ENCODE measurements at places on chromosomes 5 and 9.

GRCh38 chr5:111153483-111153882, 61.3 kb downstream of the WDR36 start:
- no peak for DNase-seq

DNA sequence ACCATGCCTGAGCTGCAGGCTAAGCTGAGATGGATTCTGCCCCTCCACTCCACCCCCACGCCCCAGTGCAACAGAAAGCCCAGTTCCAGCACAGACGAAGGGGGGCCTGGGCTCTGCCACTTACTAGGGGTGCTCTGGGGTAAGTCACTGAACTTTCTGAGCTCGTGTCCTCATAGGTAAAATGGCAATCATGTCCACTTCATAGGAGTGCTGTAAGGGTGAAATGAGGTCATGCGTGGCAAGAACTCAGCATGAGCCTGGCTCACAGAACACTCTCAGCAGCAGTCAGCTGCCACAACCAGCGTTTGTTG, 8.4 kb upstream of the PSD2 start:
- DNase-seq: no peak

- DNase-seq: no peak
These were observed 18.5 kb upstream of the TOR2A start for GRCh38 chr9:127753622-127754021.

- no peak for DNase-seq
These were observed 92.7 kb upstream of the CACNA1B start for GRCh38 chr9:137784641-137785513.

GRCh38 chr9:6984941-6985578, 227.3 kb downstream of the KDM4C start:
- DNase-seq: no peak

- DNase-seq: no peak
These were observed 3.6 kb upstream of the DPH7 start for GRCh38 chr9:137582286-137582860.

DNA sequence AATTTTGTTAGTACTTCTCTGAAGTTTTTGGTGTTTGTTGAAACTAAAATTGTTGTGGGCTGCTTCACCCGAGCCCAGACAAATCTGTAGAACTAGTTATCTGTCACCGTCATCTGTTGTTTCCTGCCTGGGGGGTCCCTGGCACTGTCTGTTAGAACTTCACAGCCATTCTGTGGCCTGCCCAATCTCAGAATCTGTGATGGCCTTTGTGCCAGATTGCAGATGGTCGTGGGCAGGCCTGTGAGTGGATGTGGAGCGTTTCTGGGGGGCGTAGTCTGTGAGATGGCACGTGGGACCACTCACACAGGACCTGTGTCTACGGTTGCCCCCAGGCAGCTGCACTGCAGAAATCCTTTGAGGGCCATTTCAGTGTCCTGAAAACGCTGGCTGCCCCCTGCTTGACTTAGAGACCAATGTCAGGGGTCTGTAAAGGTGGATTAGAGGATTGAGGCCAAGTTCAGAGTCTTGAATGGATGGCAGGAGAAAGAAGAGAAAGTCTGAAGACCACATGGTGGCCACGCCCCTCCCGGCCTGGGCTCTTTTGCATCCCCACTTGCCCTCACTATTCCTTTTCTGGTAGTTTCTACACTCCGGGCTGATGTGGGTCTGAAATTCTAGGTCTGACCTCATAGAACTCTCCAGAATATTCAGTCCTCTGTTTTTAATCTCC, 38.3 kb downstream of the TRIO start:
- DNase-seq: no peak

DNA sequence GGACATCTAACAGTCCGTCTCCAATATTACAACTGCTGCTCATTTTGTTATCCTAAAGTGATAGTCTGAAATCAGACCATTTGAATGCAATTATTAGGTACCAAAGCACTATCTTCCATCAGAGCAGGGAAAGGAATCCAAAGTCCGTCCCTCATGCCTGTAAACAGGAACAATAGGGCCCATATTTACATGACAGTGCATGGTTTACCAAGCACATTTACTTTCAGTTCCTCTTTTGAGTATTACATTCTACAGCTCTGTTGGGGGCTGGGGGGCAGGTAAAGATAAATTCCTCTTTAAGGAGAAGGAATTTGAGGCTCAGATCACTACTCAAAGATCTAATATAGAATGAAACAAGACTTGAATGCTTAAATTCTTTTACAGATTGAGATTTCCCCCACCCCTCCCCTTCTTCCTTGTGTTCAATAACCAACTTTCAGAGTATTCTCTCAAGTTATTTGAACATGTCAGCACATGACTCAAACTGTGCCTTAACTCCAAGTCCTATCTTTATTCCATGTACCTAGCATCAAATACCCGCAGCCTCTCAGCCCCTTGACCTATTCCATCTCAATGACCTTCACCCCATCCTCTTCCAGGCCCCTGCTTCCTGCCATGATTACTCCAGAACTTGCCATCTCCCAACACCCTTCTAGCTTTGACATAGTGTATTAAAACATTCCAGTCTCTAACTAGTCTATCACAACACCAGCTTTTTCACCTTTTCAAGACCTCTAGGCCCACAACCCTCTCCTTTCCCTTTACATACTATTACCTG, 71.0 kb downstream of the BRINP1 start:
- DNase-seq: no peak

- no peak for DNase-seq
These were observed 24.3 kb upstream of the GDA start for GRCh38 chr9:72124947-72125346.

GRCh38 chr5:156641686-156642085, 208.4 kb upstream of the PPP1R2B start:
- DNase-seq: no peak

- no peak for DNase-seq
These were observed 60.7 kb downstream of the TAF11L14 start for GRCh38 chr5:17694914-17695313.

- DNase-seq: no peak
These were observed 118.7 kb upstream of the PUM3 start for GRCh38 chr9:2962471-2963172.

- DNase-seq: no peak
These were observed 29.1 kb upstream of the BNC2 start for GRCh38 chr9:16899606-16900005.

DNA sequence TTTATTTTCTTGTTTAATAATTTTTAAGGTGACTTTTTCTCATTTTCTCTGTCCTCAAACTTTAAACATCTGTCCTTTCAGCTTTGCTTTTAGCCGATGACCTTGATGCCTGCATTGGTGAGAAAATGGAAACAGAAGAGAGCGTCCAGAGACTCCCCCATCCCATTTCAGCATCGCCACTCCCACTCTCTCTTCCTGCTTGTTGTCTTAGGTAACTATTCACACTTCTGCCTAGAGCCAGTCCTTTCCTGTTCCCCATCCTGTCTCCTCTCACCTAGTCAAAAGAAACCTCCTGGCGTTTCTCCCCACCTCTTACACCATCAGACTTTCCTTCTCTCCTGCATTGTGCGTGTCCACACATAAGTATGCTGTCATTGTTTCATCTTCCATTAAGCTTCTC, 124.6 kb downstream of the MAST4 start:
- no peak for DNase-seq

- DNase-seq: no peak
These were observed 18.6 kb downstream of the CTNNAL1 start for GRCh38 chr9:108994695-108995094.

DNA sequence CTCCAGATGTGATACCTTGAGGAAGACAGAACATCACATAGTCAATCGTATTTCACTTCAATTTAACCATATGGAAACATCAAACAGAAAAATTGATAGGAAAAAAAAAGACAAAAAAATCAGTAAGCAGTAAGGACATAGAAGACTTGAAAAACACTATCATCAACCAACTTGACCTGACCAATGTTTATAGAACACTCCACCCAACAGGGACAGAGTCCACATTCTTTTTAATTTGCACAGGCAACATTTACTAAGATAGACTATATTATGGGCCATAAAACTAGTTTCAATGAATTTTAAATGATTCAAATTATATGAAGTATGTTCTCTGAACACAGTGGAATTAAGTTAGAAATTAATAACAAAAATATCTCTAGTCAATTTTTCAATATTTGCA, 20.8 kb upstream of the MACIR start:
- no peak for DNase-seq

- no peak for DNase-seq
These were observed 3.1 kb upstream of the RGMB start for GRCh38 chr5:98770209-98770910.

GRCh38 chr9:89668866-89669246, 64.0 kb downstream of the GADD45G start:
- no peak for DNase-seq

- DNase-seq: no peak
These were observed 145.6 kb downstream of the LURAP1L start for GRCh38 chr9:12920437-12920836.

DNA sequence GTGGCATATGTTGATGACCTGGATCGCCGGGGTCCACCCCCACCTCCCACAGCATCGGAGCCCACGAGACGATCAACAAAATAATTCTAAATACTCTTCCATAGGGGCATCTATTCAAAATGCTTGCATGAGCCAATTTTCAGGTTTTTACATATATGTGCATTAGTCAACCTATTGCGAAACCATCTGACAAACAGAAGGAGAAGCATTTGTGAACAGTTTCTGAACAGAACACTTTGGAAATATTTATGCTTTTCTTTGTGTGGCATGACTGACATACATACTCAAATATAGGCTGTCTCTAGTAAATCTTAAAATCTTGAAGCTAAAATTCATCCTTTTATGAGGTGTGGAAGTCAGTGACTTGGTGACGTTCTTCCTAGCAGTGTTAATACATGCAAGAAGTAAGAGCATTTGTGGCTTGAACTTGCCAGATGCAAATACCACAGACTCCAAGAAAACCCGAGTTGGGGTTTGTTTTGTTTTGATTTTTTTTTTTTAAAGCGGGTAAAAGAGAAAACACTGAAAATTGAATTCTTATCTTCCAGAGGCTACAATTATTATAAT, 5.3 kb downstream of the GPR151 start:
- no peak for DNase-seq

DNA sequence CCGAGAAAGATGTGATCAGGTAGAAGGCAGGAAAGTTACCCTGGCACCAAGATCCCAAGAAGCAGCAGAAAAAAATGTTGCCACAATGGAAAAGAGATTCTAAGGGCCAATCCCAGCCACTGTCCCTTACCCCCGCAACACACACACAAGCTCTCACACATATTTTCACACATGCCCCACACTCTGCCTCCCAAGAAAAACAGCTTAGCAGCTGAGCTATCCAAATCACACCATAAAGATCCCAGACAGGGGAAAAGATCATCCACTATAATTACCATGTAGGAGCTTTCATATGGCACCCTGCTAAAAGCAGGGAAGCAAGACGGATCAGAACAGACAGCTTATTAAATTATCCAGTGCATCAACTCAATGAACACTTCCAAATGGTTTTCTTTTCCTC, 143.4 kb downstream of the FAM114A2 start:
- no peak for DNase-seq

DNA sequence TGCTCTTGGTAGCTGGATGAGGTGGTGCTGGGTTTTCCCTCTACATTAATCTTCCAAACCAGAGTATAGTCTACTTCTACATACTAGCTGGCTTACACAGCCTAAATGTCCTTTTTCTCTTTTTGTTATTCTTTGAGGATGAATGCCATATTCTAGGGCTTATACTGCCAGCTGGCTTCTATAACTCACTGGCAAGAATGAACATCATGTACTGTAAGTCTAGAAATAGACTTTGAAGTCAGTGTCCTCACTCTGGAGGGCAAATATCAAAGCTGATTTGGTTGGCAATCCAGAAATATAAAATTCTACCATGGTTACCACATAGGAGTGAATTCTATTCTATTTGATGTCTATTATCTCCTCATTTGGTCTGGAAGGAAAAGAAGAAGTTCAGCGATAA, 251.7 kb upstream of the TYRP1 start:
- no peak for DNase-seq
